ENCODE measurements at places on chromosomes 6 and 20. TPM values are rescaled to one million over a fixed set of nuclear protein-coding genes. Genes with fewer than 3 reads are reported as not detected.

The YIPF3 gene
- total RNA-seq, result 106 TPM

The PROKR2 gene
- total RNA-seq, result not detected

The SAPCD1 gene
- total RNA-seq, result 0.50 TPM

The HEY2 gene
- total RNA-seq, result not detected

The SIRPG gene
- not detected for total RNA-seq

The CALHM6 gene
- total RNA-seq, result 0.33 TPM

The PMEPA1 gene
- 1.0 TPM for total RNA-seq

The PLEKHG1 gene
- total RNA-seq, result 5.4 TPM

The TBXT gene
- not detected for total RNA-seq

The MYT1 gene
- not detected for total RNA-seq

The SYNJ2 gene
- 43.4 TPM for total RNA-seq

All from fibroblast of lung (primary cell).